ENCODE measurements at places on chromosomes 11 and 22.

DNA sequence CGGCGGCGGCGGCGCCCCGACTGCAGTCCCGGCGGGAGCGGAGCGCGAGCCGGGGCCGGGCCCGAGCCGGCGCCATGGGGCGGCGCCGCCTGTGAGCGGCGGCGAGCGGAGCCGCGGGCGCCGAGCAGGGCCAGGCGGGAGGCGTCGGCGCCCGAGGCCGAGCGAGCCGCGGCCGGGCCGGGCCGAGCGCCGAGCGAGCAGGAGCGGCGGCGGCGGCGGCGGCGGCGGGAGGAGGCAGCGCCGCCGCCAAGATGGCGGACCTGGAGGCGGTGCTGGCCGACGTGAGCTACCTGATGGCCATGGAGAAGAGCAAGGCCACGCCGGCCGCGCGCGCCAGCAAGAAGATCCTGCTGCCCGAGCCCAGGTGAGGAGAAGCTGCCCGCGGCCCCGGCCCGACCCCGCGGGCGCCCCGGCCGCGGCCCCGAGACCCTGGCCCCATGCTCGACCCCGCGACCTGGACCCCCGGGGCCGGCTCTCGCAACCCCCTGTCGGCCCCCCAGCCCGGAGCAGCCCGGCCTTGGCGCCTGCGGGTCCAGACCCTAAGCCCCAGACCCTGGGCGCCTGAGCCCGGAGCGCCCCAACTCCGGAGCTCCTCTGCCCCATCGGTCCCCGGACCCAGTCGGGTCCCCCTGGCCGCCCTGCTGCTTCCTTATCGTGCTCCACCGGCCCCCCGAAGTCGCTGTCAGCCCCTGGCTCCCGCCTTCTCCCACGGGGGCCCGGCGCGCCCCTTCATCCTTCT, at the start of gene GRK2:
GRK2 (plus strand) TSS at position 25 of the 739 bp plus-strand sequence; CDS start at position 252, 227 bp downstream.
- DNase-seq = no peak

DNA sequence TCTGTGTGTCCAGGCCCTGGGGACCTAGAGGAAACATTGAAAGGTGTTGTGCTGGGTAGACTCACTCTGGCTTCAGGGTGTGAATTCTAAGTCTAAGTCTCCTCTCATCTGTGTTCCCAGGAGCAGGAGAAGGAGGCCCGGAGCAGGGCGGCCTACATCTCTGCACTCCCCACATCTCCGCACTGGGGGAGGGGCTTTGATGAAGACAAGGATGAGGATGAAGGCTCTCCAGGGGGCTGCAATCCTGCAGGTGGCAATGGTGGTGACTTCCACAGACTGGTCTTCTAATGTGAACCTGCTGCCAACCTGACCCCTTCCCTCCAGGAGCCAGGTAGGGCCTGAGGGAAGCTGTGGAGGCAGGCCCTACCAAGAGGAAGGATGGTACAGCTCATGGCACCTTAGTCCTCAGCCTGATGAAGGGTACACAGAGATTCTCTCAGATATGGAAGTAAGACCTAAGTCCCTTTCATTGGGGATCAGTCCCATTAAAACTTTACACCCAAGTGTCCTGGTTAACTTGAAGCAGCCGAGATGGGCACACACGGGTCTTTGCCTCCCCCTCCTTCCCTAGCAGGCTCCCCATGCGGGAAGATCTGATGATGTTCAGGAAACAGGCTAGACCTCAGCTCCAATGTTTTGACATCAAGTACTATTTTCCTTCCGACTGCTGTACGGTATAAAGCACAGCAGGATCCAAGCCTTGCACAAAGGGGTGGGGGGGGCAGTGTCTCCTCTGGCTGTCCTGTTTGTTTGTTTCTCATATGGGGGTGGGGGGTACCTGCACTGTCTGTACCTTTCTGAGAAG, 25.0 kb downstream of the USP35 start:
- no peak for DNase-seq

GRCh38 chr11:66477263-66478201, 2.7 kb upstream of the DPP3 start:
- no peak for DNase-seq

DNA sequence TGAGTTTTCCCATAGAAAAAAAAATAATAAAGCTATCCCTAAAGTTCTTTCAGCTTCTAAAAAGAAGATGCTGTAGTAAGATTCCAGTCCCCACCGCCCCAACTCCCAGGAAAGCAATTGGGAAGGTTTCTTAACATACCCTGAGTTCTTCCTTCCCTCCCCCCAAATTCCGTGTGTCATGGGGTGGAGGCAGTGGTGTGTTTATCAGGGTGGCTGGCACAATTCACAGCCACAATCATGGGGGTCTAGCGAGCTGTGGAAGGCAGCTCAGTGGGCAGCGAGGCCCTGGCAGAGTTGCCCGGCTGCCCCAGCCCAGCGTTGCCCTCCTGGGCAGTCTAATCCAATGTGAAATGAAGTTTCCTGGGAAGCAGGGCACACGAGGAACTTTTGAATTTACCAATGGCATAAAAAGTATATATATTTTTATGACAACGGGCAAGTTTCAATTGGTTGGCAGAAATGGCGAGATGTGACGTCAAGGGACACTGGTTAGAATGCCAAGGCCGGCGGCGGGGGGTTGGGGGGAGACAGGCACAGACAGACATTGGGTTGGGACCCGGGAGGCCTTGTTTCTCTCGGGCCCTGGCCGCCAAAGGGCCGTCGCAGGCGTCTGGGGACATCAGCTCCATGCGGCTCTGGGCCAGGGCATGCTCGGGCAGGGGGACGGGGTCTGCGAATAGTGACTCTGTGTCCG, 80.7 kb upstream of the PPARA start:
- DNase-seq = no peak

DNA sequence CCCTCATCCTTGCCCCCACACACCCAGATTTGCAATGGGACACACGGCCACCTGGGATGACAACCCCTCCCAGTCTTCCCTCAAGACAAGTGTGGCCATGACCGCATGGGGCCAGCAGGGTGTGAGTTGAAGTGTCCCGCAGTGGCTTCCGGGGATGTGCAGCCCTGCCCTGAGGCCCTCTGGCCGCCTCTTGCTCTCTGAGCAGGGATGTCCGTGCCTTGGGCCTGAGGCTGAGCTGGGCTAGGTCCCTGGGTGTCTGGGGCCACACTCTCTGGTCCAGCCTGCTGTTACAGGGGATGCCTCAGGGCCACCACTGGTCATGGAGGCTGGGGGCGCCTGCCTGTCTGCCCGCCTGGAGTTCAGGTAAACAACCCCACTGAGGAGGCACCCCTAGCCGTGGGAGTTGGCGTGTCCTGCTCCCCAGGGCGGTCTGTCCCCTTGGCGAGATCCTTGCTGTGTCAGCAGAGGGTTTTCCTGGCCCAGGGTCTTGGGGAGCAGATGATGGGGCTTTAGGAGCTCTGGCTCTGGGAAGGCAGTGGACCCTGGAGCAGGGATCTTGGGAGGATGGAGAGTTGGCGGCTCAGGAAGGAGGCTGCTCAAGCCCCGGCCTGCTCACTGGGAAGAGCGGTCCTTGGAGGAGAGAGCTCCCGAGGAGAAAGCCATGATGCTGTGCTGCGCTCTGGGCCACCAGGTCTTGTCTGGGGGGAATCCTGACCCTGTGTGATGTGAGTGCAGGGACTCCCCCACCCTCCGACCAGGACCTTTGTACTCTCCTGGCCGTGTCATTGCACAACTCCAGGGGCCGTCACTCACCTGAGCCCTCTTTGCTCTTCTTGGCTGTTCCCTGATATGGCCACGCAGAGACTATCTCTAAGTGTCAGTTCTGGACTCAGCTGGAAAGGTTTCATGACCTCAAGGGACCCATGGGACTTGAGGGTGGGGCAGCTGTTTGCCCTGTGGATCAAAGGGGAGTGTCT, 67.9 kb downstream of the KCNQ1 start:
- DNase-seq = no peak

DNA sequence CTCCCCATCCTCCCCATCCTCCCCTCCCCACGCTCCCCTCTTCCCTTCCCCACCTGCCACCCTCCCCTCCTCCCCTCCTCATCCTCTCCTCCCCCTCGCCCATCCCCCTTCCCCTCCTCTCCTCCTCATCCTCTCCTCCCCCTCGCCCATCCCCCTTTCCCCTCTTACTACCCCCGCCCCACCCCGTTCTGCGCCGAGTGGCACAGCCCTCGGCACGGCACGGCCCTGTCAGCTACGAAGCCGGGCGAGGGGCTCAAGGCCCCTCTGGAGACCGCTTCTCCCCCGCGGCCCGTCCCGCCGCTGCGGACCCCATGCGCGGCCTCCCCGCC, 449.9 kb downstream of the OPCML start:
- no peak for DNase-seq

DNA sequence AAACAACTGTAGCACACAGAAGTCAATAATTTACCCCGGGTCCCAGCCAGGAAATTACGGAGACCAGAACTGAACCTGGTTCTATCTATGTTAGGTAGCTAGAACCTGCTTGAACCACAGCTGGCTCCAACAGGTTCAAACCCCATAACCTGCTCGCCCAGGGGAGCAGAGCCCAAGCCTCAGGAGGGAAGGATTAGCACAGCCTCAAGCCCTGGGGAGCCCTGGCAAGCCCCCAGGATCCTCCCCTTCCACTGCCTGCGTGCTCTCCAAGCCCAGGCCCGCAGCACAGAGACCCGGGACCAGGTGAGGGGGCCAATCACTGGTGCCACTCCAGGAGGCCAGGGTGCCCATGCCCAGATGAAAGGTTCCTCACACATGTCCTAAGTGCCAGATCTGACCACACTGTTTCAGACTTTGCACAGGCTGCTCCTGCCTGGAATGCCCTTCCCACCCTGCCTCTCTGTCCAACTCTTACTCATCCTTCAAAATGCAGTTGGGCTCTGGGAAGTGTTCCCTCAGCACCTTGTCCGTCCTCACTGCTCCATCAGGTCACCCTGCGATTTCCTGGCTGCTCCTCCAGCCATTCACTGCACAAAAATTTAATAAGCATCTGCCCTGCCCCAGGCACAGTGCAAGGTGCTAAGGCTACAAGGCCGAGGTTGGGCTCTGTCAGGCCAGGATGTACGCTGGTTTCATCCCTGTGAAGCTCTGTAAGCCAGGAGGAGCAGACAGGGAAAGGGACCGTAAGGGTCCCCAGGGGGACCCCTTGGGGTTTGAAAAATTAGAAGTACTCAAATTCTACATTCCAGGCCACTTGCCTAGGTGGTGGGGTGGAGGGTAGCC, 32.2 kb downstream of the ARRB1 start:
- DNase-seq = no peak

Measured in stimulated activated CD8-positive, alpha-beta memory T cell treated with anti-CD3 and anti-CD28 coated beads, Interleukin-7, amount 100 ng/mL, for 48 hours (primary cell).